Esophagus squamous epithelium (tissue), 5 donors: ENCODE measurements at places on chromosomes 13 and 19.
A peak's percentile ranks its signal among the peaks of the same experiment; 100 is the strongest.

GRCh38 chr19:19341026-19341425 is 20.4 kb downstream of the MAU2 start:
- H3K4me1 ChIP-seq: peaks cover 15% of the 10 kb centered on the region
- peaks cover 100% of the 10 kb centered on the region for H3K36me3 ChIP-seq
- H3K27ac ChIP-seq: no peak overlapping the region
- H3K4me3 ChIP-seq: no peak overlapping the region

DNA sequence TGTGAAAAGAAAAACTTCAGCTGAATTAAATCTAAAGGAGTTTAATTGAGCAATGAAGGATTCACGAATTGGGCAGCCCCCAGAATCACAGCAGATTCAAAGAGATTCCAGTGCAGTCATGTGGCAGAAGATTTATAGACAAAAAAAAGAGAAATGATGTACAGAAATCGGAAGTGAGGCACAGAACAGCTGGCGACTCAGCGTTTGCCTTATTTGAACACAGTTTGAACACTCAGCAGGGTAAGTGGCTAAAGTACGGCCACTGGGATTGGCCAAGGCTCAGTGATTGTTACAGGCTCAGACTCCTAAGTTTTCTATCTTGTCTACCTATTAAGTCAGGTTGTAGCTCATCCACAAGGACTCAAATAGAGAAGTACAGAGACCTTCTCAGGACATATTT is 11.6 kb upstream of the CFAP97D2 start:
- no peaks in the 10 kb centered on the region for H3K27me3 ChIP-seq
- no peak for DNase-seq
- H3K27ac ChIP-seq: no peak overlapping the region

DNA sequence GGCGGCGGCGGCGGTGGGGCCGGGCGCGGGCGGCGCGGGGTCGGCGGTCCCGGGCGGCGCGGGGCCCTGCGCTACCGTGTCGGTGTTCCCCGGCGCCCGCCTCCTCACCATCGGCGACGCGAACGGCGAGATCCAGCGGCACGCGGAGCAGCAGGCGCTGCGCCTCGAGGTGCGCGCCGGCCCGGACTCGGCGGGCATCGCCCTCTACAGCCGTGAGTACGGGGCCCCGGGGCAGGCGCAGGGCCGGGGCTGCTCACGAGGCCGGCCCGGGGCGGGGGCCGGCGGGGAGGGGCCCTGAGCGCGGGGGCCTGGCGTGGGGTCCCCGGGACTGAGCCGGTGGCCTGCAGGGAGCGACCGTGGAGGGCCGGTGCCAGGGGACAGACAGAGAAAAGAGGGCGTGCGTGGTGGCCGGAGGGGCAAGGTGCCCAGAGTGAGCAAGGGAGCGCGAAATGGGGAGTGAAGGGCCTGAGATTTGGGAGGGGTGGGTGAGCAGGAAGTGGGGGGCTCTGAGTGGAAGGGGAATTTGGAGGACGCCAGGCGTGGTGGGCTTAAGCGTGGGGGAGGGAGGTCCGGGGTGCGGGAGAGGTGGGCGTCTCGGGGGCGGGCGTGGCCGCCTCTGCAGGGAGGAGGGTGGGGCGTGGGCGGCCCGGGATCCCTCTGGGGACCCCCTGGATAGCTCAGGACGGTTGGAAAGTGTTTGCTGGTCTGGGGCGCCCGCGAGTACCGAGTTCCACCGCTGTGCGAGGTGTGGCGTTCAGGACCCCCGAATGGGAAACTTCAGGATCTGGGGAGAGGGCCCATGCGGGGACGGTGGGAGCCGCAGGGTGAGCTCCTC is 575 bp downstream of the CARM1 start:
- no peaks in the 10 kb centered on the region for H3K36me3 ChIP-seq
- DNase-seq: no peak
- H3K27ac ChIP-seq: peak overlapping the region; percentile 92
- no peaks in the 10 kb centered on the region for H3K27me3 ChIP-seq

DNA sequence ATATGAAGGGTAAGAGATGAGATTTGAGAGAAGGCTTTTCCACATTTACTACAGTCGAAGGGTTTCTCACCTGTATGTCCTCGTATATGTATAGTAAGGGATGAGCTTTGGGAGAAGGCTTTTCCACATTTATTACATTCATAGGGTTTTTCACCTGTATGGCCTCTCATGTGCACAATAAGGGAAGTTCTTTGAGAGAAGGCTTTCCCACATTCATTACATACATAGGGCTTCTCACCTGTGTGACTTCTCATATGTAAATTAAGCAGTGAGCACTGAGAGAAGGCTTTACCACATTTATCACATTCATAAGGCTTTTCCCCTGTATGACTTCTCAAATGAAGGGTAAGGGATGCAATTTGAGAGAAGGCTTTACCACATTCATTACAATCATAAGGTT is 41.8 kb downstream of the ZNF527 start:
- H3K4me1 ChIP-seq: no peaks in the 10 kb centered on the region
- no peak for DNase-seq
- H3K27me3 ChIP-seq: no peaks in the 10 kb centered on the region
